ENCODE measurements at places on chromosomes 16 and 17.

DNA sequence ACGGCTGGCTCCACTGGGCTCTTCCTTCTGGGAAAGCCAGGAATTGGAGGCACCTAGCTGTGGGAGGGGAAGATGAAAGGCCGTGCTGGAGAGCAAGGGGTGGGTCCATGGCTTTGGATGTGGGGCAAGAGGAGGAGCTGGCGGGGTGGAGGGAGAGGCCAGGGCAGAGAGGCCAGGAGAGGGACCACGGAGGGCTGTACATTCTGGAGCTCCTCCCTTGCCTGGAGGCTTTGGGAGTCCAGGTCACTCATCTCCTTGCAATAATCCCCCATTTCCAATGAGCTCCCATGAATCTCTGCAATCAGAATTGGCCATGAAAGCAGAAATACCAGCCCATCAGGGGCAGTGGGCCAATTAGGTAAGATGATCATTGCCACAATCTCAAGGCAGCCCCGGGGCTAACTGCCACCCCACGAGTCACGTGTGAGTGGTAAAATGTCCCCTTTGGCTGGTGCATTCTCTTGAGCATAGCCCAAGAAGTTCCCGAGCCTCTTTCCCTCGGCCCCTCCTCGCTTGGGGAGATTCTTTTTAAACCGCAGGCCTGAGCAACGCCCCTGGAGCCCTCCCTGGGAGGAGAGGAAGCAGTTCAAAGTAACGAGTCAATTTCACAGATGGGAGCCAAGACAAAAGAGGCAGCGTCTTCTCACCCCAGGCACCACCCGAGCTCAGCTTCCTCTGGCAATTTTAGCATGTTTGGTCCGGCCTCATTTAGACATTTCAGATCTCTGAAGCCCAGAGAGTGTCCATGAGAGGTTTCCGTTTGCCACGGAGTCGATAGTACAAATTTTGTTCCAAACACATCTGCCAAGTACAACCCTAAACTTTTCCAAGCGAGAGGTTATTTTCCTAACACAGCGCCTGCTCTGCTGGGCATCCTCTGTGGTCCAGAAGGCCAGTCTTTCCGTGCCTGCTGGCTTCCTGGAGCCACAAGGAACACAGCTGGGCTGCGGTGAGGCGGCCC is 13.4 kb downstream of the RTN4RL1 start:
- peak; percentile 63 for DNase-seq

DNA sequence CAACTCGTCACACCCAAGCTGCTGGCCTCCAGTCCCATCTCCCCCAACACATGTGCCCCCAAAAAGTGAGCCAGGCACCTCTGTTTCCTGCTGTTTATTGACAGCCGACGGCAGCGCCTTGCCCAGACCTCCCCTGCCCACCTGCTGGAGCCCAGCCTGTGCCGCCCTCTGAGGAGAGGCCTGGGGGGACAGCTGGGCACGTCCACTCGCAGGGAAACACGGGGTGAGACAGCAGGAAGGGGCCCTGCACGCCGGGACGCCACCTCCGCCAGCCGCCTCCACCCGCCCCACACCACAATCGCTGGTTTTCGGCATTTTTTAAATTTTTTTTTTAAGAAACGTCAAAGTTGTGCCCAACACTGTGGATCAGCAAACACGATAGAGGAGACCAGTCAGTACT is 19.3 kb downstream of the CASKIN1 start:
- no peak for DNase-seq

- DNase-seq = no peak
These were observed 16.1 kb downstream of the TIMM22 start for GRCh38 chr17:1012823-1013728.

- no peak for DNase-seq
These were observed 81.4 kb upstream of the DYNLRB2 start for GRCh38 chr16:80459331-80459777.

DNA sequence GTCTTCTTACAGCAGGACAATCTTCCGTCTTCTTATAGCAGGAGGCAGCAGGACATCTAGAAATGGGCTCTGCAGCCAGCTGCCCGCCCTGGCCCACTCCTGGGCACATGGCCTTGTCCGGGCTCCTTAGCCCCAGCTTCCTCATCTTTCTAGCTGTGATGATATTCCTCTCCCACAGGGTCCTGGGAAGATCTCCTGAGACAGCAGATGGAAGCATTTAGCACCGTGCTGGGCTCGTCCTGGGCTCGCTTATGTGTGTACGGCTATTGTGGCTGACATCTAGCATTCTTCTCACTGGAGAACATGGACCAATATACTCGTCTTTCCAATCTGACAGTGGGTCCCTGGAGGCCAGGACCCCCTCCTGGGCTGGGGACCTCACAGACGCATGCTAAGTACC is 48.5 kb downstream of the TIMM22 start:
- no peak for DNase-seq

DNA sequence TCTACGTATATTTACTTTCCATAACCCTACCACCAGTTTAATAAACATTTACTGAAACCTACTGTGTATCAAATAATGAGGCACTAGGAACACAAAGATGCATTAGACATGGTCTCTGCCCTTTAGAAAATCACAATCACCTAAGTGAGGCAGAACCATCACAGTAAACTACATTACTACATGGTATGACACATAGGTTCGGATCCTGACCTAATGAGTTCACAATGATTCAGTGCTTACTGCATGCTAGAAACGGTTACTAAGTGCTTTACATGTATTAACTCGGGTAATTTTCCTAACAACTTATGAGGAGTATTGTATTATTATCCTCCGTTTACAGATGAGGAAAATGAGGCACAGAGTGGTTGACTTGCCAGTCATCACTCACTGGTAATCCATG is 5.2 kb upstream of the SYNRG start:
- peak; percentile 22 for DNase-seq

GRCh38 chr17:45732926-45733505 is 51.1 kb upstream of the CRHR1 start:
- no peak for DNase-seq

DNA sequence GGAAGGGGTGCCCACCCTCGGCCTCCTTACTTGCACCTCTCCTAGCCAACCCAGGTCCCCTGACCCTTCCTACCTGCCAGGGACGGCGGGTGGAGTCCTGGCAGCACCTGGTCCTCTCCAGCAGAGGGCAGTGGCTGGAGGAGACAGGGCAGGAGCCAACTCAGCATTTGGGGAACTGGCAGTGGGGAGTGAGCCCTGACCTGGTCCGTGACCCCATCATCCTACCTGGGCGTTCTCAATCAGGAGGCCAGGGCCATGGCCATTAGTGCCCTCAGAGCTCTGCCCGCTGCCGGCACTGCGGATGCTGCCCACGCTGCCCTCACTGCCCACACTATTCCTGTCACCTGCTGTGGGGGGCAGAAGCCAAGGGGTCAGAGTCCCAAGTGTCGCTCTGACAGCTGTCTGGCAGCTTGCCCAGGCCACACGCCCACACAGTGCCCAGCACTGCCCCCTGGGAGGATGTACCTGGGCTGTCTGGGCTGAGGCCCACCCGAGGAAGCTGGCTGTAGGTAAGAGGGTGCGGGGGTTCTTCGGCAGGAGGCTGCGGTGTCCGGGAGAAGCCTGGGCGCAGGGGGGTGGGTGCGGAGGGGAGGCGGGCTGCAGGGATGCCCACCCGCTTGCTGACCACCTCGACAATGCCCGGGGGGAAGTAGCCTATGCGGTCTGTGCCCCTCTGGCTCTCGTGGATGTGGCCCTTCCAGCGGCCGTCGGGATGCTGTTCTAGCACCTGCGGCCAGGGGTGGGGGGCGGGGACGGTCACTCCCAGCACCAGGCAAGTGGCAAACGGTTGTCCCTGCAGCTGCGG is 10.8 kb downstream of the CASKIN2 start:
- peak; percentile 81 for DNase-seq

GRCh38 chr17:55238931-55239297 is 25.8 kb upstream of the HLF start:
- DNase-seq = no peak

- DNase-seq = no peak
These were observed 29.4 kb downstream of the HMOX2 start for GRCh38 chr16:4505356-4506147.

DNA sequence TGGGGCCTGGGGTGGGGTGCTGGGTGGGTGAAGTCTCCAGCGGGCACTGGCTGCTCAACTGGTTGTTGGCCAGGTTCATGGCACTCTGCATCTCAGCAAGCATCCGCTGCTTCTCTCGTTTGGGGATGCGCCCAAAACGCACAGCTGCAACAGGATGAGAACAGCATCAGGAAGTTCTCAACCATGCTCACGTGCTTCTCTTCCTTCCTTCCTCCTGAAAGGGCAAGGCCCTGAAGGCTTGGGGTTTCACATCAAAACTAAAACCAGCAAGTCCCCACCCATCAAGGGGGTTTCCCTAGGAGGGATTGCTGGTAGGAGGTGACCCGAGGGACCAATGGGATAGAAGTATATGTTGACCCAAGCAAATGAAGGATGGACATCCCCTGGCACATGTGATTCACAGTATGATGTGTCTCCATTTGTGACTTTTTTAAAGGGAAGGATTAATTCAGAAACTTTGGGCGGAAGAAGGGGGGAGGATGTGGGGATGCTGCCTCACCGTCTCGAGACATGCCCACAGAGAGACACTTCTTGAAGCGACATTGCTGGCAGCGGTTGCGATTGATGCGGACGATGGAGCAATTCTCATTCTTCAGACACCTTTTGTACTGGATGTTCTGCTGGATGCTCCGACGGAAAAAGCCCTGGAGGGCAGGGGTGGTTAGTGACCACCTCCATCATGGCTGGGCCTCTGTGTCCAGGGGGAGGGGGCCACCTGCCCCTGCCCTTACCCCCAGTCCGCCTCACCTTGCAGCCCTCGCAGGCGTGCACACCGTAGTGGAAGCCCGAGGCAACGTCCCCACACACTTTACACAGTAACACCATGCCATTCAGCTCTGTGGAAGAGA is 4.2 kb downstream of the NR1D1 start:
- DNase-seq = no peak

DNA sequence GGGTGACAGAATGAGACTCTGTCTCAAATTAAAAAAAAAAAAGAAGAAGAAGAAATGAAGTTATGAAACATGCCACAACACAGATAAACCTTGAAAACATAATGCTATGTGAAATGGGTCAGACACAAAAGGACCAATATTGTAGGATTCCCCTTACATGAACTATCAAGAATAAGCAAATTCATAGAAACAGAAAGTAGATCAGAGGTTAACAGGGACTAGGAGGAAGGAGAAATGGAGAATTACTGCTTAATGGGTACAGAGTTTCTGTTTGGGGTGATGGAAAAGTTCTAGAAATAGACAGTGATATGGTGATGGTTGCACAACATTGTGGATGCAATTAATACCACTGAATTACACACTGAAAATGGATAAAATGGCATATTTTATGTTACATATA is 16.3 kb downstream of the RANBP10 start:
- no peak for DNase-seq

DNA sequence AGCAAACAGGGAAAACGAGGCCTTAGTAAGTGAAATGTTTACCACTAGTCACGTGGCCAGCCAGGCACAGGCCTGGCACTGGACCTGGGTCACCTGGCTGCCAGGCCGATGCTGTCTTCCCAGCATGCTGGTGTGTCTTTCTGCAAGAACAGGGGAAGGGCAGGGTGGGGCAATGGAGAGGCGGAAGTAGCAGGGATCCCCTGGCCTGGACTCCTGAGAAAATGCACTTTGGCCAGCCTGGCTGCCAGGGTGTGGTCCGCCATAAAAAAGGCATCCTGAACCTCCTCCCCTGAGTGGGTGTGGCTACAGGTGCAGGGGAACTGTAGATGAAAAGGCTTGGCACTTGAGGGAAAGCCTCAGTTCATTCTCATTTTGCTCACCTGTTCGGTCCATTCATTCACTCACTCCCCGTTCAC is 1.0 kb upstream of the ANKRD40CL start:
- no peak for DNase-seq

DNA sequence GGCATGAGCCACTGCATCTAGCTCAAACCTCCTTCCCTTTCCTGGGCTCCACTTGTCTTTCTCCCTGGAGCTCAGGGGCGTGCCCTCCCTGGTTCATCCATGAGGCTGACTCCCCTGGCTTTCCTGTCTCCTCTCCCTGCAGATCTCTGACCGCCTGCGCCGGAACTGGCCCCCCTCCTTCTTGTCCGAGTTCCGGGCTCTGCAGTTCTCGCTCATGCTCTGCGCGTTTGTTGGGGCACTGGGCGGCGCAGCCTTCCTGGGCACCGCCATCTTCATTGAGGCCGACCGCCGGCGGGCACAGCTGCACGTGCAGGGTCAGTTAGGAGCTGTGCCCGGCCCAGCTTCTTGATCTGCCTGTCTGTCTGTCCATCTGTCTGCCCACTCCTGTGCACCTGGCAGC is 1.2 kb upstream of the LAT start:
- no peak for DNase-seq

DNA sequence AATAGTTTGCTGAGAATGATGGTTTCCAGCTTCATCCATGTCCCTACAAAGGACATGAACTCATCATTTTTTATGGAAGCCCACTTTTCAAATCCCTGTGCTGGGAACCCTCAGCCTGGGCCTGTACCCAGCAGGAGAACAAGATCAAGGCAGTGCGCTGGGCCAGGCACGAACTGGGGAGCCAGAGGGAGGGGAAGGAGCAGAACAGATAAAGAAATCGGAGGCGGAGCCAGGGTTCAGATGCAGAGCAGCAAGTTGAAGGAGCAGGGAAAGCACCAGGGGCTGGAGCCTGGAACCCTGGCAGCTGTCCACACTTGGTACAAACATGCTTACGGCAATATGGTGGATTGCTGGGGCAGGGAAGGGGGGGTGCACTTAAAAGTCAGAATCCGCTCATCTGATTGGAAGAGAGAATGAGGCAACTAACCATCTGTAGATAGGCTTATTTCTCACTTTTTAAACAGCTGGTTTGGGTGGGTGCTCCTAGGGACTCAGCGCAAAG is 107.5 kb downstream of the NOG start:
- no peak for DNase-seq

GRCh38 chr16:30142672-30143346 is 19.8 kb upstream of the MAPK3 start:
- DNase-seq = no peak

DNA sequence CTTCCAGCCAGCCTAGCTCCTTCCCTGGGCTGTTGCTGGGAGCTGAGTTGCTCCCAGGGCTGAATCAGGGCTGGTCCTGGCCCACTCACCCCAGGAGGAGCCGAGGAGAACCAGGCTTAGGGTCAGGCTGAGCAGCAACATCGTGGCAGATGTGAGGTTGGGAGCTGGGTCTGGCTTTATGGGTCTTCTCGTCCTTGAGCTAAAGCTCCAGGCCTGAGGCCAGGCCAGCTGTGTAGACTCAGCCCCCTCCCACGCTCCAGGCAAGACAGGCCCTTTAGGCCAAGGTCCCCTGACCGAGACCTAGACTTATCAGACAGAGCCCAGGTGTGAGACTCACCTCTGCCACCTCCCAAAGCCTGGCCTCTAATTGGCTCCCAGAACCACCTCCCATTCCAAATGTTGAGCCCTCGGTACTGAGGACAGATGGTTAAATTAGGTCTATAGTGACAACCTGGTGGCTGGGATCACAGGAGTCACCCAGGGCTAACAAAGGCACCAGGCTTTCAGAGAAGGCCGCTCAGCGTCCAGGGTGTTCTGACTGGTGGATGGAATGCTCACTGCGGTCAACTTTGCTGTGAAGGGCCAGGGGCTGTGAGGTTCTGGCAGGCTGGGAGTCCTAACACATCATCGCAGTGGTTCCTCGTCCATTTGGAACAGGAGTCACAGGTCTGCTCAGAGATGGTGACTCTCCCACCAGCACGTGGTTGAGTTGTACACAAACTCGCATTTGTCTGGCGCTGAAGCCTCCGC is at the start of gene CTRL:
CTRL (minus strand) TSS at position 151 of the 750 bp plus-strand sequence; CDS start at position 141, 10 bp downstream.
- no peak for DNase-seq
